Type B pancreatic cell (in vitro differentiated cells): ENCODE measurements at places on chromosomes 11 and 22. TPM values are rescaled to one million over a fixed set of nuclear protein-coding genes. Genes with fewer than 3 reads are reported as not detected.

DNA sequence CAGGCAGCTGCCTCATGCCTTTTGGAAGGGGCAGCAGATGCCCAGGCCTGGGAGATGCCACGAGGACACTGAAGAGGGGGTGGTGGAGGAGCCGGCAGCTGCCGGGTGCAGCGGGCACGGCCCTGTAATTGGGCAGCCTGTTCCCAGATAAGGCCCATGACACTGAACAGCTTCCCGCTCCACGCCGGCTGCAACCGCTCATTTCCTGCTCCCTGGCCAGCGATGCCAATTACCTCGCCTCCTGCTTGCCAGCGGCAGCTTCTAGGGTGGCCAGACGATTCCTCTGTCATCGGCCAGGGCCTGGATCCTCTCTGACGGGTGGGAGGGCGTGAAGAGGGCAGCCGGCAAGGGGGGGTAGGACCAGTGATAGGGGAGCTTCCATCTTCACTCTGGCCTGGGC lies 22.8 kb downstream of the FLRT1 start:
- no peak for DNase-seq

GRCh38 chr11:63814383-63814736 lies 1.1 kb downstream of the SPINDOC start:
- DNase-seq = no peak

DNA sequence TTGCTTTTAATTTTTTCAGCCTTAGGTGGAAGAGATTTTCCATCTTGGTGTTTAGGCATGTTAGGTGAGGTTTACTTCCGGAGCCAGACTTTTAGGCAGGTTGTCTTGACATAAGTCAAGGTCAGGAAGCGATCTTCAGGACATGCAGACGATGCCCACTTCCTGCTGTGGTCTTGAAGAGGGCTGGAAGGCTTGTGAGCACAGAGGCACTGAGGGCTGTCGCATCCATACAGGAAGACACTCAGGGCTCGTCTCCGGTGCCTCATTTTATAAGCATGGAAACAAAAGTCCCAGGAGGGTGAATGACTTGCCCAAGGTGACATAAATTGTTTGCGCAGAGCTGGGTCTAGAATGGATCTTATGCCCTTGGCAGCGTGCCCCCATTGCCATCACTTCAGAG lies 30.8 kb downstream of the MARK2 start:
- no peak for DNase-seq

DNA sequence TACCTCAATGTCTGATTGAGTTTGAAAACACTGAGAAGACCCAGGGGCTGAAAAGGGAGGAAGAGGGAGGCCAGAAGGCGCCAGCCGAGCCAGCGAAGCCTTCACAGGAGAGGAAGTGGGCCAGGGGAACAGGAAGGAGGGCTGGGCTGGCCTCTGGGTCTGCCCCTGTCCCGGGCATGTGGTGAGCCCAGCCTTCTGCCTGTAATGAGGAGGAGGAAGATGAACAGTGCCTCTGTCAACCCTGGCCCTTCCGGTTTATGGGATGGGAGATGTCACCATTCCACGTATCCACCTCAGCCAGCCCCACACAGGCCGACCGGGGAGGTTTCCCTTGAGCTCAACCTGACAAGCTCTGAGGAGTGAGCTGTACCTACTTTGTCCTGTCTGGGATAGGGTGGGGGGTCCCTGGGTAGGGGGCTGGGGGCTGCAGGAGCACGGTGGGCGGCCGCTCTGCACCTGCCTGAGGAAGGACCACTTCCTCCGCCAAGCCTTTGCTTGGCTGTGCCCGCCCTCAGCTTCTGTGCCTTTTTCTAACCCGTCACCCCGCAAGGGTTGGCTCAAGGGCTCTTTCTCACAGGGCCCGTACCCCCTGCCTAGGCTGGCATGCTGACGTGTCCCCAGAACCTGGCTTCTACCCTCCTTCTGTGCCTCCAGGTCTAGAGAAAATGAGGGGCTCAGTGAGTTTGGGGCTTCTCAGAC lies 2.0 kb downstream of the PARVG start:
- no peak for DNase-seq

DNA sequence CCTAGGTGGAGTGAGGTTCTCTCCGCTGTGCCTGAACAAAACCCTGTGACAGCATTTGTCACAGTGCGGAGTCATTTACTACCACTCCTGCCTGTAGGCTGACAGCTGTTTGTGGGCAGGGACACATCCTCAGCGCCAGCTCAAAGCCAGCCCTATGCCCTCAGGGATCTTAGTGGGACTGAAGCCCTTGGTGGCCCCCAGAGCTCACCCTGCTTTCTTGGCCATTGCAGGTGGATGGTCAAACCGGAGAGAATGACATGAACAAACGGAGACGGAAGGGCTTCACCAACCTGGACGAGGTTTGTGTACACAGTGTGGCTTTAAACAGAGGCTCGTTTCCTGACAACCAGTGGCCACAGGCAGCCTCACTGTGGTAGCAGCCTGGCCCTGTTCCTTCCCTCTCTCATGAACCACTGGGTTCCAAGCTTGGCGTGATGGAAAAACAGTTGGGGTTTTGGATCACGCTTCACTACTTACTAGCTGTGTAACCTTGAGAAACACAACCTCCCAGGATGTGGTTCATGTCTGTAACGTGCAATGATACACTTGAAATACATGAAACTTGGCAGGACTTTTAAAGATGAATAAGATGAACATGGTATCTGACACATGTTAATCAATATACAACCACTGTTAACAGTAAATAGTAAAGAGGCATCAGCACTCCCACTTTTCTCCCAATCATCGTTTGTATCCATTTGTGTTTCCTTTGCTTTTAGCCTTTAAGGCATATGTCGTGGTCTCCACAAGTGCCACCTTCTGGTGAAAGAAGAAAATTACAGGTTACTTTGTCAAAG lies 125.8 kb downstream of the MICAL2 start:
- no peak for DNase-seq

GRCh38 chr11:123161376-123162030 lies 33.5 kb downstream of the CLMP start:
- no peak for DNase-seq

- DNase-seq = no peak
These were observed 22.8 kb upstream of the GUCY1A2 start for GRCh38 chr11:107041088-107041444.

- DNase-seq = no peak
These were observed 1177.2 kb downstream of the BRD1 start for GRCh38 chr22:48650323-48651035.

- no peak for DNase-seq
These were observed 187.1 kb downstream of the BRD1 start for GRCh38 chr22:49640366-49641095.

DNA sequence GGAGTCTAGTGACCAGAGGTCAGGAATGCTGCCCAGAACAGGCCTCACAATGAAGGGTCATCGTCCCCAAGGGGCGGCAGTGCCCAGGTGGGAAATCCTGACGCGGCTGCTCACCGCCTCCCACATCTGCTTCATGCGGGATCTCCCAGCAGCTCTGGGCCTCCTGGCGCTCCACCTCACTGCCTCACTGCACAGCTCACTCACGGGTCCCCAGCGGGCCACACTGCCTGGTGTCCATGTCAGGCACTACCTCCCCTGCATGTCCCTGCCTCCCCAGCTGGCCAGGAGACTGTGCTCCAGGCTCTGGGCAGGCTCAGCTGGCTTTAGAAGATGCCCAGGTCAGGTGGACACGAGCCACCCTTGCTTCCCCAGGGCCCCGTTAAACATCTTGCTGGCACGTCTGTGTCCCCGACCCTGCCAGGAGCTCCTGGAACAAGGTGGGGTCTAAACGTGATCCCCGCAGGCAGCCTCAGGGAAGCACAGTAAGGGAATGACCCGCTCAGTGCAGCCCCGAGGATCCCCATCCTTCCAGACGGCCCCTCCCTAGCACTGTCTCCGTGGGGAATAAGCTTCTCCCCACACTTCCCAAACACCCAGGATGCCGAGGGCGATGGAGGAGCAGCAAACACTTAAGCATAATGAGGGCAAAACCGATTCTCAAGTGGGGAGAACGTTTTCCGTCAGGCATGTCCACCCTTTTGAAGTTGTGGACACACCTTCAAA lies 93.2 kb downstream of the TRMU start:
- DNase-seq = no peak

GRCh38 chr11:20197881-20198280 lies 37.6 kb upstream of the DBX1 start:
- DNase-seq = no peak

DNA sequence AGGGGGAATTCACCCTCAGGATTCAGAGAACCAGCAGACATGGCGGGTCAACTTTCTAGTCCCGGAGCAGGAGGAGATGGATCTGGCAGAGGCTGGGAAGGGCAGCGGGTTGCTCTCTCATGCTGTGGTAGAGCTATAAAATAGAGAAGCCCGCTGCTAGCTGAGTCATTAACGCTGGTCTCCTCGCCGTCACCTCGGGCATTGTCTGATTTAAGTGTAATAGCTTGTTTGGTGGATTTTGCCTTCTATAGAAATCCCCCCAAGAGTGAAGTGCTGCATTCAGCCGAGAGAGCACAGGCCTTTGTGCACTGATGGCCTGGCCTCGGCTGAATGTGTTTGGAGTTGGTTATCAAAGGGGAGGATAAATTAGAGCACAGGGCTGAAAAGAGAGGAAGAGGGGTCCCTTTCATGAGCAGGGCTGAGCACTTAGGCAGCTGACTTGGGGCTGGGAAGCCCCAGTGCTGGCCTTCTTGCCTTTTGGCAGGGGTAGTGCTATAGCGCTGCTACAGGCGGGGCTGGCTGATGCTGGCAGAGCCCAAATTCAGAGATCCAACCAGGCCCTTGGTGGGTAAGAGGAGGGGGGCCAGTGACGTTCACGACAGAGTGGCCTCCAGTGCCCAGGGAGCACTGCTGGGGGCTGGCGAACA lies 161.1 kb upstream of the CADM1 start:
- DNase-seq = no peak

- no peak for DNase-seq
These were observed 36.7 kb upstream of the PDGFD start for GRCh38 chr11:104200688-104201087.

DNA sequence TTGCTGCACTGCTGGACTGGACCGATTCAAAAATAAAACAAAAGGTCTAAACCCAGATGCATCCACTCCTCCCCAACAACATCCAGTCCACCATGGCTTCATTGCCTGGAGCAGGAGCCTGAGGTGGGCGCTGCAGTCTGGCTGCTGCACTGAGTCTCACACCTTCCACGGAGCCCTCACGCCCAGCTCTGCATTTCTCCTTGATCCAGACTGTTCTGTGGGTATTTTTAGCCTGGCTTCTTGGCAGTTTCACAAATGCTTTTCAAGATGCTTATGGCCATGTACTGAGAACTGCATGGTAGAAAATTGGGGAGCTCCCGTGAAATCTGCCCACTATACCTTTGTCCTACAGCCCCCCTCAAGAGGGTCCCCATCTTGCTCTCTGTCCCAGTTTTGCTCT lies 53.3 kb upstream of the JAM3 start:
- no peak for DNase-seq

DNA sequence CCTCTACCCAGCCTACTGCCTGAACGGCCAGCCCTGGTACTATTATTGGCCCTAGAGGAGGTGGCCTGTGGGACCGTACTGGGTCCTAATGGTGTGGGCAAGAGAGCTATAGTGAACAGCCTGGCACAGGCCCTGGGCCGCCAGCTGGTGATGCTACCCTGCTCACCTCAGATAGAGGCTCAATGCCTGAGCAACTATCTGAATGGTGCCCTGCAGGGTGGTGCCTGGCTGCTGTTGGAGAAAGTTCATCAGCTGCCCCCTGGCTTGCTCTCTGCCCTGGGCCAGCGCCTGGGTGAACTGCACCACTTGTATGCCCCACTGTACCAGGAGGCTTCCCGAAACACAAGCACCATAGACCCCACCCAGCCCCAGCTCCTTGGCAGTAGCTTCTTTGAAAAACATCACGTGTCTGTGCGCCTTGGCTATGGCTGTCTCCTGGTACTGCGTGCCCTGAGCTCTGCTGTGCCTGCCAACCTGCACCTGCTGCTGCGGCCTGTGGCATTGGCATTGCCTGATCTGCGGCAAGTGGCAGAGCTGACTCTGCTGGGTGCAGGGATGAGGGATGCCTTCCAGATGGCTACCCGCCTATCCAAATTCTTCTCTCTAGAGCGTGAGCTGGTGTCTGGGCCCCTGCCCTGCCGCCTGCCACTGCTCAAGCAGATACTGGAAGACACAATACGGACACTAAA lies 49.0 kb downstream of the DNHD1 start:
- no peak for DNase-seq

- DNase-seq = no peak
These were observed 47.0 kb downstream of the CDPF1 start for GRCh38 chr22:46202897-46203600.

GRCh38 chr22:22595001-22595835 lies 36.2 kb upstream of the PRAME start:
- peak; percentile 39 for DNase-seq

GRCh38 chr11:44566952-44567875 lies 1.8 kb downstream of the CD82 start:
- no peak for DNase-seq

- no peak for DNase-seq
These were observed 19.2 kb downstream of the XRRA1 start for GRCh38 chr11:74929431-74930363.

- no peak for DNase-seq
These were observed 140.7 kb downstream of the LUZP2 start for GRCh38 chr11:24637520-24637919.

DNA sequence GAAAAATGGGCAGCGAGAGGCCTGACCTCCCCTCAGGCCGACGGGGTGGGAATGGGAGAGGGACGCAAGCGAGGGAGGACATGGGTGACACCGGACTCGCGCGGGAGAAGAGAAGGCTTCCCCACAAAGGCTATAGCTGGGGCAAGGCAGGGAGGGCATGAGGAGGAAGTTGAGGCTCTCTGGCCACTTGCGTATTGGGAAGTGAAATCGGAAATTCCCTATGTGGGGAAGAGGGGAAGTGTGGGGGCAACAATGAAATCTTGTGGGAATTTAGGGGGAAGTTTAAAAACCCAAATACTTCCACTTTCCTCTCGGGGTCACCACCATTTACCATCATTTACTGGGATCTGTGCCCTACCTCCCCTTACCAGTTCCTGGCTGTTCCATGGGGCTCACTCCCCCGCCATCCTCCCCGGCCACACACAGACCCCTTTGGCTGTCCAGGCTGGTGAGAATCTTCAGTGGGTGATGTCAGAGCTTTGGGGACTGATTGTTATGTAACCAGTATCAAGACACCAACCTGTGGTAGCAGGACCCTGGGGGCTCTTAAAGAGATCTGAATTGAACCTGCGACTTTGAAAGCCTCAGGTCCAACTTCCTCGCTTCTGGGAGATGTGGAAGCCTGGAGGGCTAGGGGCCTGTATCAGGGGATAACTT lies 951 bp upstream of the EHD1 start:
- no peak for DNase-seq

GRCh38 chr22:39908737-39909136 lies 7.9 kb downstream of the GRAP2 start:
- no peak for DNase-seq

GRCh38 chr11:102347462-102348370 lies 702 bp downstream of the BIRC2 start:
- DNase-seq = no peak

Gene KIF18A
- 8.1 and 21.8 TPM in 2 replicates for total RNA-seq

Gene GNAZ
- 8.7 and 14.4 TPM in 2 replicates for total RNA-seq

Gene OR8D4
- not detected in 2 replicates for total RNA-seq

Gene SAA1
- not detected in 2 replicates for total RNA-seq

Gene WEE1
- total RNA-seq = 80.1 and 104 TPM in 2 replicates

Gene DDX25
- total RNA-seq = 0.79 and 1.8 TPM in 2 replicates

Gene PATE1
- not detected in 2 replicates for total RNA-seq

Gene KDELR3
- total RNA-seq = 10.6 and 24.2 TPM in 2 replicates

Gene SERPING1
- total RNA-seq = 58.5 and 74.7 TPM in 2 replicates

Gene CD3G
- 0.21 TPM in 1 of 2 replicates, not detected in the other for total RNA-seq

Gene DDI1
- total RNA-seq = not detected in 2 replicates

Gene THAP12
- total RNA-seq = 34.8 and 52.8 TPM in 2 replicates

Gene NAALAD2
- 5.8 and 16.9 TPM in 2 replicates for total RNA-seq

Gene DUSP8
- total RNA-seq = 8.4 and 16.1 TPM in 2 replicates

Gene KCNE3
- 7.3 and 12.5 TPM in 2 replicates for total RNA-seq
